ENCODE measurements at places on chromosomes 11 and 22. TPM values are rescaled to one million over a fixed set of nuclear protein-coding genes. Genes with fewer than 3 reads are reported as not detected.
A peak's percentile ranks its signal among the peaks of the same experiment; 100 is the strongest.

DNA sequence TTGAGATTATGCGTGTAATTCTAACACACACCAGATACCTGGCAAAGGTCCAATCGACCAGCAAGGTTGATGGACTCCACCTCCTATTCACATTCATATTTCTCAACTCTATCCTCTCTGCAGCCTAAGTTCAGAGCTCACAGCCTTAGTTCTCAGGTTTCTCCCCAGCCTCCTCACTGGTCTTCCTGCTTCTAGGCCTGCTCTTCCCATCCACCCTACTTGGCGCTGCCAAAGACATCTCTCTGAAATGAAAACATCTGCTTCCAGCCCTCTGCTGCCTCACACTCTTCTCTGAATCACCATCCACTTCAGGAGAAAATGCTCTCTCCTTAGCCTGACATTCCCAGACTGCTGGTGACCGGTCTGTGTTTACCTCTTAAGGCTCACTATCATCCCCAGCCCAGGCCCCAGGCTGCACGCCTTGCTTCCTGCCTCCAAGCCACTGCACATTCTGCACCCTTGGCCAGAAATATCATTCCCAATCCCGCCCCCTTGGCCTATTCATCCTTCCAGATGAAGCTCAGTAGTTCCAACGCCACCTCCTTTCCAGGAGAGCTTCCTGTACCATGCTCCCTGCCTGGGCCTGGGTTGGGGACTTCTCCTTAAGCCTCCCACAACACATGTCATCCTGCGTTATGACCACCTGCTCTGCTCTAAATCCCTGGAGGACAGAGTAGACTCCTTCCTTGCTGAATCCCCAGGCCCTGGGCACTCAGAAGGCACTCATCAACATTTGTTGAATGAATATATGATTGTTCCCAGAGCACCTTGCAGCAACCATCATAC, 3.5 kb downstream of the ARRB1 start:
- peak; percentile 33 for DNase-seq

- no peak for DNase-seq
These were observed 7.9 kb downstream of the ADORA2A start for GRCh38 chr22:24435323-24435645.

The RGL4 gene
- total RNA-seq: not detected

DNA sequence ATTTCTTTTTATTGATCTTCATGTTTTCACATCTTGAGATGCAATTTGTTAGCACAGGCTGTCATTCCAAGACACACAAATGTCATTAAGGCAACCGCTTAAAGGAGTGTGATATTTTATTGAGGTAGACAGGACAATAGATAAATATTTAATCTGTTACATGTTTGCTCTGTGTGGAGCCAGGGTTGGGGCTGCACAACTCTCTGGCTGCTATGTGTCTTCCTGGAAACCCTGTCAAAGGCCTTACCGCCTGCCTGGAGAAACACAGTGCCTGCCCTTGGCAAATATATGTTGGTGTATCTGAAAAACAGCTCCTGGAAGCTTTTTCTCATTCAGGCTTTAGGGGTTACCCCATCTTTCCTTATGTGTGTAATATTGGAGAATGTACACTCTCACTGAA, 139.7 kb upstream of the TEAD1 start:
- DNase-seq: no peak

DNA sequence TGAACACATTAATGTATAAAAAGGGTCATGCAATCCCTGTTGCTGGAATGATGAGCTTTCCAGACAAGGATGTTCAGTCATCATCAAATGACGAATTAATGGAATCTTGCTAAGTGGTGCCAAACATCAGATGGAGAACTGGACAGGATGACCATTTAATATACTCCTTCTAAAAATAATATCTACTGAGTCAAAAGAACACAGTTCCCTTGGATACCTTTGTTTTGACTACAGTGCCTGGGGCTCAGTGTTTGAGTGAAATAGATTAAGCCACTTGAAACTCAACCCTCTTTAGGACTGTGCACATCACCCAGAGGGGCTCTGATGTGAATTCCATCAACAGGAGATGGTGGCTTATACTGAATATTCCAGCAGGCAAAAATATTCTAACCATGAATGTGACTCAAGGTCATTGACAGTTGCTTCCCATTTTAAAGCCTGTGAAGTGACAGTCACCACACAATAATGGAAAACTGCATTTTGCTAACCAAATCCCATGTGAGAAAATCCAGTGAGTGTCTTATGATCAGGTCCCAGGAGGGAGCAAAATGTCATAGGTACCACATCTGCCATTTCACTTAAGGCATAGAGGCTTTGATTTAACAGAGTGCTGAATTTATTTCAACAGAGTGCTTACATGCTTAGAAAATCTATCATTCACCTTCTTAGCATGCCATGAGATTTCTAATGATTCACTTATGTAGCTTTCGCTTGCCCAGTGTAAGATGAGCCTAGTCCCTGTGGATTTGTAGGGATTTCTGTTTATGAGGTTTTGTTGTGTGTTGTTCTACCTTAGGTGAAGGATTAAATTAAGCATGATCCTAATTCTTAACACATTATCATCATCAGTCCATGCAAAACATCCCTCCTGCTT, 41.3 kb upstream of the SLN start:
- no peak for DNase-seq

The CCDC188 gene
- total RNA-seq: not detected

The NAV2 gene
- 12.3 TPM for total RNA-seq

GRCh38 chr11:28058333-28058732, 49.6 kb downstream of the KIF18A start:
- no peak for DNase-seq

DNA sequence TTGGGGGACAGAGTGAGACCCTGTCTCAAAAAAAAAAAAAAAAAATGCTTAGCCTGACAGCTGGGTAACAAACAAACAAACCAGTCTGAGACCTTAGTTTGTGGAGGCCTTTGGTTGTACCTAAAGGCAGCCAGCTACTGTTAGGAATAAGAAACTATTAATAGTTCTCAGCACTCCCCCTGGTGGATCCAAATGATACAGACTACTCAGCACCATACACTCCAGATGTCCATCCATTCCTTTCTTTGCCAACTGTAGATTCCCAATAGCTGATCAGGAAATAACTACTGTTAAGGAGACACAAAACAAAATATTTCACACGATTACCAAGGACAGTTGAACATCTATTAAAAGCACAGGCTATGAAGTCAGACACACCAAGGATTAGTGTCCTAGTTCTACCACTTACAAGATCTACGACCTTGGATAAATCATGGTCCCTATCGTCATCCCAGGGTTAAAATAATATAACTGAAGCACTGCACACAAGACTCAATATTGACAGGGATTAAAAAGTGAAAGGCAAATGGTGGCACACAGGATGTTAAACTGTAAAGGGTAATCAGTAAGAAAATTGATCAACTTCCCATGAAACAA, 17.2 kb downstream of the CLDN25 start:
- peak; percentile 64 for DNase-seq

The HBG2 gene
- total RNA-seq: not detected

DNA sequence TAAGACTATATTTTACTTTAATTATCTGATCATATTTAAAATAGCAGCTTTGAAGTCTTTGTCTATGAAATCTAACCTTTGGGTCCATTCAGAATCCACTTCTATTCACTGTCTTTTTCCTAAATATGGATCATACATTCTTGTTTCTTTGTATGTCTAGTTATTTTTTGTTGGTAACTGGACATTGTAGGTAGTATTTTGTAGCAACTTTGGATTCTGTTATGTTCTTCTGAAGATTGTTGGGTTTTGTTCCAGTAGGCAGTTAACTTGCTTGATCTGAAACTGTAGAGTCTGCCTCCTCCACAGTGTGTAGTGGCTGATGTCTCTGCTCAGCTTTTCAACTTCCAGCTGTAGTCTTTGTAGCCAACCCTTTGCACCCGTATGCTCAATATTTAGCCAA, 37.5 kb upstream of the GAL start:
- peak; percentile 8 for DNase-seq

DNA sequence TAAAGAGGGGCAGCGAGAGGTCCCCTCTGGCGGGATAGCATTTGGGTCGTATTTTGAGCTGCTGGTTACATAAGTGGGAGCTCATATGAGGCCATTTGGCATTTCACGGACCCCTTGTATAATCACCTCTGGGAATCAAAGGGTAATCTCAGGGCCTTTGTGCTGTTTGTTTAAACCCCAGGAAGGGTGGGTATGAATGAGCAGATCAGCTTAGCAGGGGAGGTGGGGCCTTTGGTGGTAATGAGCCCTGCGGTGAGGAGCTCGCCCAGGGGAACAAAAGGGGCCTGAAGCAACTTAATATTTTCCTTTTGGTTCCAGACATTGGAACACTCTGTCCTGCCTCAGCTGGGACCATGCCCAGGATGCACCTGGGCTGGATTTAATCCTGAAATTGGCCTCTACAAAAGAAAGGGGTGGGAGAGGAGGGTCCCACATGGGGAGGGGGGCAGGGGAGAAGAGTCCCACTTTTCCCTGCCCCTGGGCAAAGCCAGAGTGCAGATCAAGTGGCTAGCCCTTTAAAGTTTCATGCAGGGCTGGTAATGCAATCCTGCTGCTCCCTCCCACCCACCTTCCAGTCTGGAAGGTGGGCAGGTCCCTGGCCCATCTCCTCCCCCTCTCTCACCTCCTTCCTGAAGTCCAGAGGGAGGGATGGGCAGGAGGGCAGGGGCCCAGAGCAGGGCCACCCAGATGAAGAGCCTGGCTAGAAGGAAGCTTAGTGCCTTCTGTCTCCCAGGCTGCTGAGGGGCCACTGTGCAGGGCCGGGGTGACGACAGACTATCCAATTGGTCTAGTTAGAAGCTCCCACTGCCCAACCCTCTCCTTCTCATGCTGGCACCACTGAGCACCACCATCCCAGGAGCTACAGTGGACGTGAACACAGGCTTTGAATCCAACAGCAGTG, 10.5 kb downstream of the TSKU start:
- peak; percentile 67 for DNase-seq

DNA sequence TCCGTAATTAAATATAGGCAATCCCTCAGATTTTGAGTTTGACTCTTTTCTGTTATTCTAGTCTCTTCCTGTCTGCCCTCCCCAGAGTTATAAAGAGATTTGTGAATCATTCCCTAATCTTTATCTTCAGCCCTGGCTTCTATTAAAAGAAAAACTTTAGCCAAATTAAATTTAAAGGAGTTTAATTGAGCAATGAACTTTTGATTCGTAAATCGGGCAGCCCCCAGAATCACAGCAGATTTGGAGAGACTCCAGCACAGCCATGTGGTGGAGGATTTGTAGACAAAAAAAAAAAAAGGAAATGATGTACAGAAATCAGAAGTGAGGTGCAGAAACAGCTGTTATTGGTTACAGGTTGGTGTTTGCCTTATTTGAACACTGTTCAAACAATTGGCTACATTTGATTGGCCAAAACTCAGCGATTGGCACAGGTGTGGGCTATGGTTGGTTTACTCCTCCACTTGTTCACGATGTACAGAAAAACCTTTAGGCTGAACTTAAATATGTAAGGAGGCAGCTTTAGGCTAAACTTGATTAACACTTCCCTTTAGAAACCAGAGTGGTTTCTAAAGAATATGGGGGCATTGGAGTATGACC, 2.3 kb upstream of the ALKBH8 start:
- no peak for DNase-seq

- DNase-seq: no peak
These were observed 2.2 kb downstream of the PHRF1 start for GRCh38 chr11:578276-579035.

GRCh38 chr22:44183287-44183588, 2.5 kb downstream of the PARVG start:
- DNase-seq: no peak

The OPCML gene
- total RNA-seq: 0.26 TPM

DNA sequence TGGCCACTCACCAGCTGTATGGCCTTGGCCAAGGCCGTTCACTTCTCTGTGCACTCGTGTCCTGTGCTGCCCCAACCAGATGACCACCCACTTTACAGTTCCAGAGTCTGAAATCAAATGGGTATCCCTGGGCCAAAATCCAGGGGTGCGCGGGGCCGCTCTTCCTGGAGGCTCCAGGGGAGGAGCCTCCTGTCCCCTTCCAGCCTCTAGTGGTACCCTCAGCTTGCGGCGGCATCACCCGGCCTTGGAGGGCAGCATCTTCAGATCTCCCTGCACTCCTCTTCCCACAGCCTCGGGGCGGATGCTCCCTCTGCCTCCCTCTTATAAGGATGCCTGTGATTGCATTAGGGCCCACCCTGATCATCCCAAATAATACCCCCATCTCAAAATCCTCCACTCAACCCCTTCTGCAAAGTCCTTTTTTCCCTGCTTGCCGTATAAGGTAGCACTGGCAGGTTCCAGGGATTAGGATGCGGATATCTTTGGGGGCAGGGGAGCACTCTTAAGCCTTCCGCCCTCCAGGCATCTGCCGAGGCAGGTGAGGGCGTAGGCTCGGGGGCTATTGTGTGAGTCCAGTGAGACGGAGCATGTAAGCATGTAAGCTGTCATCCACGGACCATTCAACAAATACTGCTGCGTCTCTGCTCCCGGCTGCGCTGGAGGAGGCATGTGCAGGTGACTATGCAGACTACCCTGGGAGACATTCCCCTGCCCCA, 24.4 kb upstream of the SHISAL1 start:
- DNase-seq: no peak

The TP53AIP1 gene
- not detected for total RNA-seq

GRCh38 chr11:58577555-58578135, 1.2 kb upstream of the ZFP91 start:
- no peak for DNase-seq

DNA sequence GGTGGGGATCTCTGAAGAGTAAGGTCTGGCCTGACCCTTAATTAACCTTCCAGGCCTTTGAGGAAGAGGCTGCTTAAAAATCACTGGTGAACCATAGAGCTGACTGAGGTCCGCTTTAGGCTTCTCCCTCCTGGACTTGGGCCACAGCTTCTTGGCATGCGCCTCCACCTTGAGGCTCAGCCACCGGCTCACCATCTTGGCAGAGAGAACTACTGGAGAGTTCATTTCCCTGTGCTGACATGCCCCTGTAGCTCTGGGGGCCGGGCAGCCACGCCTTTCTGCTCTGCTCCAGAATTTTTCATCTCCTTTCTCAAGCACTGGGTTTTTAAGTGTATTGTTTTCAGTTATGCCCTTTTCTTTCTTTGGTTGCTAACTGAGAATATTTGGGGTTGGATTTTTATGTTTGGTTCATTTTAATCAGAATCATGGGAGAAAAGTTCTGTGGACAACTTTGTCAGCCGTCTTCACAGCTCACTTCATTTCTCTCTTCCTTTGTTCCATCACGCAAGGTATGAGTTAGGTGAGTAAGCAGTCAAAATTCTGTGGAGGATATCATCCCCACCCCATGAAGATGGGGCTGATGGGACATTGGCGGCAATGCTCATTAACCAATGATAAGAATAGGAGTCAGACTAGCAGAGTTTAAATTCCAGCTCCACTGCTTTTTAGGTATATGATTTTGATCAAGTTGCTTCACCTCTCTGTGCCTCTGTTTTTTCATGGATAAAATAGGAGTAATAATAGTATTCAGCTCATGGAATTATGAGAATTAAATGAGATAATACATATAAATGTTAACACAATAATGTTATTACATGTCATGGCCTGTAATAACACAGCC, 103.9 kb downstream of the DBX1 start:
- DNase-seq: no peak

DNA sequence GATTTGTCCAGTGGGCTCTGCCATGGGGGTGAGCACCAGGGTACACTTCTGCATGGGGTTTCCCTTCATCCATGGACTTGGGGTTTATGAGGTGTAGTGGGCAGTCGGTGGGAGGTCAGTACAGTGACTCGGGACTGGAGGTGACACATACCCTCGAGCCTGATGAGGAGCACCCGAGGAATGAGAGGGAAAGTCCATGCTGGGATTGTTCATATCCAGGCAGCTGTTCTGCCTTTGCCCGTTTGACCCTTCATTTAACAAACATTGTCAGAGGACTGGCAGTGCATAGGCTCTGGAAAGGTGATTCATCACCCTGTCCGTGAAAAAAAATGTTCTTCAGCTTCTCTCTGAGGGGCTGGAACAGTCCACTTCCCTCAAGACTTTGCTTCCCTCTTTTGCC, 2.7 kb downstream of the NAV2 start:
- DNase-seq: no peak

- no peak for DNase-seq
These were observed 64.2 kb downstream of the FZD4 start for GRCh38 chr11:86891036-86891435.

All from H7 (cell line).